ENCODE measurements at places on chromosomes 6 and 20.
A peak's percentile ranks its signal among the peaks of the same experiment; 100 is the strongest.

DNA sequence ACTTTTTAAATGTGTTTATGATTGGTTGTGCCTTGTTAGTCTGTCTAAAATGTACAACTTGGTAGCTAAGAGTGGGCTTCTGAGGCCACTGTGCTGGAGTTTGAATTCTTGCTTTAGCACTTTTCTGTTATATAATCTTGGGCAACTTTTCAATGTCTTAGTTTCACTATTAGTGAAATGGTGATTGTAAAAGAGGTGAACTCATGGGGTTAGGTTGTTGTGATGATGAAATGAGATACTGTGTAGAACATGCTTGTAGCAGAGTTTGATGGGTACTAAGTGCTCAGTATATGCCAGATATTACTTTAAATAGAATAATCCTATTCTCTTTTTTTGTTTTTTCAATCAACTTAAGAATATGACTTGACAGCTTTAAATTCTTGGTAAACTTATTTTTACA lies 624.7 kb downstream of the CD109 start:
- DNase-seq, result no peak

- no peak for DNase-seq
Measured at GRCh38 chr6:129270450-129270849, 387.5 kb downstream of the LAMA2 start.

GRCh38 chr6:83852528-83853177 lies 507 bp upstream of the RIPPLY2 start:
- no peak for DNase-seq

DNA sequence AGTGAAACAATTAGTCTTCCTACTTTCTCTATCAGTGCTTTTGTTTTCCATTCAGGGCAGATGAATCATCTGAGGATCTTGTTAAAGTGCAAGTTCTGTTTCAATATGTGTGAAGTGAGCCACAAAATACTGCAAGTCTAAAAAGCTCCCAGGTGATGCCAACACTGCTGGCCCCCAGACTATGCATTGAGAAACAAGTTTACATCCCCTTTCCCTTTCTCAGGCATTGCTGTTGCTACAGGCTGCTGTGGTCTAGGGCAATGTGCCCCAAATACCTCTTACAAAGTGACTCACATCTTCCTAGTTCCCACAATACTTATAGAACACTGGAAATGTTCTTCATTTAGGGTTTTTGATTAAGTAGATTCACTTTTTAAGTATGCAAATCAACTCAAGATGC lies 31.8 kb downstream of the ABRACL start:
- DNase-seq, result no peak

DNA sequence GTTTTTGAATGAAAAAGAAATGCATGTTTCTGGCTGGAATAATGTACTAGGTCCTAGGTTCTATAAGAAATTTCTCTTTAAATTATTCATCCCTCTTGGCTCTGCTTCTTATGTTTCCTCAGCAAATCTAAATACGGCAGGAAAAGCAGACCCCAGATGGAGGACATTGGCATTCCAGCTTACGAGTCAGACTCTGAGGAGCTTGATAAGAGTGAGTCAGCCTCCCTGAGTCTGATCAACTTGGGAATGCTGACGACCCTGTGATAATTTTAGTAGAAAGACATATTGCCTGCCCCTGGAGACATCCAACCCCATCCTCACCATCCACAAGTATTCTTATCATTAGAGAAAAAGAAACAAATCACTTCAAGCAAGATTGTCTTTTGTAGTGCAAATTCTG lies 509.7 kb upstream of the MARCKS start:
- no peak for DNase-seq

DNA sequence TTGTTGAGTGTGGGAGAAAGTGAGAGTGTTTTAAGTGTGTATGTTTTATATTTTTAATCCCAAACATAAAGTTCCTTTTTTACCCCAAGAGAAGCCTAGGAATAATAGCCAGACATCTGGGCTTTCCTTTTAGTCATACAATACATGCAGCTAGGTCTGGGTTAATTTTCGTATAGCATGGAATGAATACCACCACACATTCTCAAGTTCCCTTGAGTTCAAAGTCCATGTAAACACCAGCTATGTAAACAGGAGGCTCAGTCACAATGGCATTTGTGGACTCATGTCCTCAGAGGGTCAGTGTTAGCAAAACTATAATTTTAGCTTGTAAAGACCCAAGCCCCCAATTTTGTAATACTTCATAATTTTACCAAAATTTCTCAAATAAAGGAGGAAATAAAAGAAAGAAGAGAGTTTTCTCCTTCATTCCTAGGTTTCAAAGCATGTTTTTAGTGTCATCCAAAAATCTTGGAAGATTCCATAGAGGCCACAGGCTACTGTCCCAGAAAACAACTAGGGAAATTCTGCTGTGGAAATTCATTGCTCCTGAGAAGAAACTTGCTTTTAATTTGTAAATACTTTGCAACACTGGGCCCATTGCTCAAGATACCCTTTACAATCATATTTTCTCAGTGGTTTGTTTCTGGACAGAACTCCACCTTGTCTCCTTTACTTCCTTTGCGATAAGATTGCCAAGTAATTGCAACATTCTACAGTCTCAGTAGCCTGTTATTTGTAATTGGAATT lies 671.2 kb downstream of the COL12A1 start:
- no peak for DNase-seq

- no peak for DNase-seq
Measured at GRCh38 chr20:41196653-41197225, 59.4 kb downstream of the PLCG1 start.

- no peak for DNase-seq
Measured at GRCh38 chr20:35146299-35146919, 727 bp downstream of the EDEM2 start.

GRCh38 chr6:157951828-157952227 lies 29.8 kb upstream of the SYNJ2 start:
- no peak for DNase-seq

DNA sequence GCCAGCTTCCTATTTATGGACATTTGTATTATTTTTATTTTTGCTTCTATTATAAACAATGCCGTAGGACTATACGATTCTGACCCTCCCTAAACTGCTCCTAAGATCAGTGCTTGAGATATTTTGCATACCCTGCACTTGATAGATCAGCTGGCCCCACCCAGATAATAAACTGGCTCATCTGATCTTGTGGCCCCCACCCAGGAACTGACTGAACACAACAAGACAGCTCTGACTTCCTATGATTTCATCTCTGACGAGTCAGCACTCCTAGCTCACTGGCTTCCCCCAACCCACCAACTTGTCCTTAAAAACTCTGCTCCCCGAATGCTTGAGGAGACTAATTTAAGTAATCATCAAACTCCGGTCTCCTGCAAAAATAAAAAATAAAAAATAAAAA lies 34.9 kb upstream of the TFAP2A start:
- DNase-seq, result no peak

DNA sequence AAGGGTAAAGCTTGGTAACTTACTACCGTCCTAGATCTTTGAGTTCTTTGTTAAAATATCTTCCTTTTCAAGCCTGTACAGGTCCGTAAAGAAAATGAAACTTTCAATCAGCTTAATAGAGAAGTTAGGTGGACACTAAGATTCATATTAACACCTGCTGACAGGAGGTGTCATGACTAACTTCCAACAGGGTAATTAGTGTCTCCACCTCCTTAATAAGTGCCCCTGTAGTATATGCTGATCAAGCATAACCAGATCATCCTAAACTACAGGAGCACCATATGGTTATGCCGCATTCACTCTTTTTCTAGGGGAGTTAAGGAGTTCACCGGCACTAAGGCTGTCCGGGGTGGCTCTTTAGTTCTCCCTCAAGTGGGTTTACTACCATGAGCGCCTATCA lies 23.9 kb upstream of the RALGAPA2 start:
- DNase-seq, result no peak

GRCh38 chr6:29946223-29947076 lies 4.1 kb downstream of the HLA-A start:
- DNase-seq, result no peak

DNA sequence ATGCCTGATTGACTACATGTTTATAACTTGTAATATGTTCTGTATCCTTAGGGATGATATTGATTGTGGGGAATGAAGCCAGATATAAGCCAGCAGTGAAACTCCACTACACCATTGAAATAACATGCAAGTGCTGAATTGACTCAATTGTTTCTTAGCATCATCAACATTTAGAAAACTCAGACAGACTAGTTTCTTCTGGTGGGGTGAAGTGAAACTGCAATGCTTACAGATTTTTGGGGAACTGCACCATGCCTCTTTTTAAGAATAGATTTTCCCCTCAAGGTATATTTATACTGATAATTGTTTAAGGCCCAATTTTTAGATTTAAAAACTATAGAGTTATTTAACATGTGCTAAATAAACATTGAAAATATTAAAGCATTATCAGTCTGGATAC lies 1044.6 kb upstream of the EYS start:
- no peak for DNase-seq

- DNase-seq, result no peak
Measured at GRCh38 chr6:108419934-108420609, 125.2 kb downstream of the AFG1L start.

DNA sequence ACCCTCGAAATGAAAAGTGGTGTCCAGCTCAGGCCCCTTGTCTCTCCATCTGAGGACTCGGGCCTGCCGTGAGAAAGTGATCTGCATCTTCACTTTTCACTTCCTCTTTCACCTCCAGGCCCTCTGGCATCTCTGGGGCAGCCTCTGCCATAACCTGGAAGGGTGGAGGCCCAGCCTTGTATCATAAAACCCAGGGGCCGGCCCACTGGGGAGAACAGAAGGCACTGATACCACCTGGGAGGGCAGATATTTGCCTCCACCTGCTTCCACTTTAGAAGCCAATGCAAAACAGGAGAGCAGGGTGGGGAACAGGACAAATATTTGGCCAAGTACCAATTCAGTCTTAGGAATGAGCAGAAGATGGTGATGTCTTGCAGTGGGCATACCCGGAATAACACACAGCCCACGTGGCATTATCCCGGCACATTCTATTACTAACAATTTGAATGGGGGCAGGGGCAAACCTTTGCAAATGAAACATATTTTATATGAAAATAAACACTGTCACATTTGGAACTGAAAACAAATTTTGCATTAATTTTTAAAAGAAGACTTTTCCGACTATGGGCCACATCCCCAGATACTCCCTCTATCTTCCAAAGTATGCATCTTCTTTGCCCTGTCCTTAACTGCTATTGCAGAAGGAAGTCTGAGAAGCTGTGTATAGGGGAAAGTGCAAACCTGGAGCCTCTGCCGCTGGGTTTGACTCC lies 69.2 kb upstream of the TBC1D7 start:
- DNase-seq, result no peak

- DNase-seq, result no peak
Measured at GRCh38 chr6:149062653-149063348, 254.7 kb upstream of the TAB2 start.

DNA sequence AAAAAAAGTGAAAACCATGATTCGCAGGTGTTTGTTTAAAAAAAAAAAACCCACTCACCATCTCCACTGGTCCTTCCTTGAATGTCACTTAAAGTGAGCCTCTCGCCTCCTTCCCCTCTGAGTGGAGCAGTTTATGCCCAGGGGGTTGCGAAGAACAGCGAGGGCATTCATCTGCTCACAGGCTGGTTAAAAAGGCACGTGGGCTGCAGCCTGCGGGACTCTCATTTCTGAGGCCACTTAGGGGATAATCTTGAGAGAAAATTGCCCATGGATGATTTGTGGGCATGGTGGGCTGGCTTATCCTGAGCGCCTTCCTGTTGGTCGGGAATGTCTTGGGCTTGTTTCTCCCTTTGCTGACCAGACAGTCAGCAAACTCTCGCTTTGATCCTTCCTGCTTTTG lies 18.9 kb downstream of the BCAS4 start:
- no peak for DNase-seq

- DNase-seq, result peak; percentile 31
Measured at GRCh38 chr6:166623318-166623717, 3.7 kb downstream of the RPS6KA2 start.

GRCh38 chr6:21489826-21490225 lies 103.7 kb upstream of the SOX4 start:
- DNase-seq, result no peak

DNA sequence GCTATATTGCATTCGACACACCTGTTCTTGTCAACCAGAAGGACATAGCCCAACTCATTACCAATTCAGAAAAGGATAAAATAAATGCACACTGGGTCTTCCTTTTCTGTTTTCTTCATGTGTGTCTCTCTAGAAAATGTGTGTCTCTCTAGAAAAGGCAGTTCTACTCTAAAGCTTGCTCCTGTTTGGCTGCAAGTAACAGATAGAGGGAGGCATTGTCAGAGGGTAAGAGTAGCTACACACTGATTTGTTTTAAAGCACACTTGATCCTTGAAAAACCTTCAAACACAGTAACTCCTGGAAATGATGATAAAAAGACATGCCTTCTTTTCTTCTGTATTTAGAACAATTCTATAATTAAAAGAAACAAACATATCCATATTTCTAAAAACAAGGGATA lies 21.3 kb downstream of the GRM1 start:
- DNase-seq, result no peak

DNA sequence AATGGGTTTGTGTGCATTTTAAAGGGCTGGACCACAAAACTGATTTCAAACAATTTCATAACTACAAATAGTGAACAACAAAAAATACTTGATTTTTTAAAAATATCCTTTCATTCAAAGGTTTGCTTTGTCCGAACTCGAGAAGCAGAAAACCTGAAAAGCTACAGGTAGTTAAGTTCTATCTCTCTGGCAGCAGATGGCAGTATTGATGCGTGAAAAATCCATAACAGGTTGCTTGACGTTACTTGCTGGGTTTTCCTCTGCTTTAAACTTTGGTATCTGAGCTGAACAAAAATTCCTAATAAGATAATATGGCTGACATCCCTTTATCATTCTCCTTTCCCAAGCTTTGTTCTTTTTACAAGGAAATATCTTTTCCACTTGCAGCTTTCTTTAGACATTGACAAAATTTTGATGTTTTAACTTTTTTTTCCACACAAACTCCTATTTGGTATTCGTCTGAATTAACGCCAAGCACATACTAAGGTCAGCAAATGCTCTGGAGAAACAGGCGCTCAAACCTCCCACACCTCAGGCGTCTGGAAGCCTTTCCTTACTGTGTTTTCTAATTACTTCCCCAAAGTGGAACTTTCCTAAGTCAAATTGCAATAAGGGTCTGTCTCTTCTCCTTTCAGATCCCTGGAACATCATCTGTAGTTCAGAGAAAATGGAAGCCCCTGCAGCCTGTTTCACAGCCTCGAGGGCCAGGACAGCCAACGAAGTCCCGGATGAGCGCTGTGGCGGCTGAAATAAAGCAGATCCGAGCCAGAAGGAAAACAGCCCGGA lies 50.3 kb upstream of the GFRAL start:
- no peak for DNase-seq

DNA sequence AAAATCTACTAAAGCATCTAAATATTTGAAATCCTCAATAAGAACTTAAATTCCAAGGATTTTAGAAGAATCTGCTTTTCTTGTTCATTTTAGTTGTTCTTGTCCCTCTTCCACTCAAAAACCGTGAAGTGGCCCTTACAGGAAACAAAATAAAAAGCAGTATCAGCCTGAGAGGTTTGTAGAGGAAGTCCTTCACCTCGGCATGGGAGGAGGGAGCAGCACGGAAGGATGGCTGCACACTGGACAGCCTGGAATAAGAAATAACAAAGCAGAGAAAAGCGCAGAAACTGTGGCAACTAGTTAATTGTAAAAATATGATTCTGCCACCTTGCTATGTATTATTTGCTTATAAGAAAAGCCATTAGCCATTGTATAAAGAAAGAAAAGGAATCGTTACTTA lies 46.1 kb downstream of the RALGAPA2 start:
- no peak for DNase-seq

- no peak for DNase-seq
Measured at GRCh38 chr20:57922706-57923105, 212.9 kb upstream of the PMEPA1 start.

Data from vagina (tissue), 2 donors.